Natural killer cell (primary cell): ENCODE measurements at places on chromosomes 5 and 9.

DNA sequence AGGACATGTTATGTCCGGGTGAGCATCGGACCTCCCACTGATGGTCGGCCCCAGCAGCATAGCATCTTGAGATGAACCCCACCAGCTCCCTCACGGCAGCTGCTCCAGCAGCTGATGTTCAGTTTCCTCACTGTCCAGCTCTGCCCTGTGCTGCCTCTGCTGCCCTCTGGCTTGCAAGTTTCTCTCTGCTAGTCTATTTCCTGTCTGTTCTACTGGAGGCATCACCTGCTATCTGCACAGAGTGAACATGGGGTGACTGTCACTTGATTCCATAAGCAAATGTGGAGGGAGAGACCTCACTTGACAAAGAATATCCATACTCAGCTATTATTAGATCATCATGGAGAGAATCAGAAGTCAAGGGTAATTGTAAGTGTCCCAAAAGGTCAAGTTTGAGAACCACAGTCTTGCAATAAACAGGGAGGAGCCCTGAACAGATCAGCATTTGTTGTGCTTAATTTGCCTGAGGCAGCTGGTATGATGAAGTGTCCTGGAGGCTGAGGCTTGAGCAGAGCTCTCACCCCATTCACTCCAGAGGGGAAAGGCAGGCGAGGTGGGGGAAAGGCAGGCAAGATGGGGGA lies 702.8 kb downstream of the SEMA5A start:
- no peak for DNase-seq

GRCh38 chr5:172984244-172984953 lies 828 bp downstream of the ATP6V0E1 start:
- DNase-seq = peak; percentile 88

DNA sequence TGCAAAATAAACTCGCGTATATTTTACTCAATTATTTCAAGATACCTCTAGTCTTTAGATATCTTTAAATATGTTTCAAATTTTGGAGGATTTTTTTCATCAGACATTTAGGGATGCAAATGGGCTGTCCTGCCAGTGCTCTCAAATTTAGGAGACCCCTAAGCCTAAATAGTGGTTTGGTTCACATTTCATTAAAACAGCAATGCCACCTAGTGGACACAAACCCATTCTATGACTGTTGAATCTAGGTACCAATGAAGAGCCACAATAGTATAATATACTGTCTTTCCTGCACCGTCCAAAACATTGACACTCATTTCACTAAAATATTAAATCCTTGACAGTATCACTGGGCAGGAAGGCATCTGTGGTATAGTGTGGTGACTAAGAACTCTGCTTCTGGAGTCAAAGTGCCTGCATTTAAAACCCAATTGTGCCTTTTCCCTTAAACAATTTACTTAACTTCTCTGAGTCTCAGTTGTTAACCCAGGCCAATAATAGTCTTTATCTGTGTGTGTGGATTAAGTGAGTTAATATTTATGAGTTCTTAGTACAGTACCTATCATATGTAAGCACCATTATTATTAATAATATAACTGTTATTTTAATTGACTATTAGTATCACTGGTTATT lies 148.0 kb downstream of the RORB start:
- DNase-seq = peak; percentile 12

- no peak for DNase-seq
Measured at GRCh38 chr5:122259995-122260394, 52.0 kb upstream of the SNCAIP start.

- DNase-seq = no peak
Measured at GRCh38 chr5:73997960-73998359, 372.0 kb downstream of the ARHGEF28 start.

DNA sequence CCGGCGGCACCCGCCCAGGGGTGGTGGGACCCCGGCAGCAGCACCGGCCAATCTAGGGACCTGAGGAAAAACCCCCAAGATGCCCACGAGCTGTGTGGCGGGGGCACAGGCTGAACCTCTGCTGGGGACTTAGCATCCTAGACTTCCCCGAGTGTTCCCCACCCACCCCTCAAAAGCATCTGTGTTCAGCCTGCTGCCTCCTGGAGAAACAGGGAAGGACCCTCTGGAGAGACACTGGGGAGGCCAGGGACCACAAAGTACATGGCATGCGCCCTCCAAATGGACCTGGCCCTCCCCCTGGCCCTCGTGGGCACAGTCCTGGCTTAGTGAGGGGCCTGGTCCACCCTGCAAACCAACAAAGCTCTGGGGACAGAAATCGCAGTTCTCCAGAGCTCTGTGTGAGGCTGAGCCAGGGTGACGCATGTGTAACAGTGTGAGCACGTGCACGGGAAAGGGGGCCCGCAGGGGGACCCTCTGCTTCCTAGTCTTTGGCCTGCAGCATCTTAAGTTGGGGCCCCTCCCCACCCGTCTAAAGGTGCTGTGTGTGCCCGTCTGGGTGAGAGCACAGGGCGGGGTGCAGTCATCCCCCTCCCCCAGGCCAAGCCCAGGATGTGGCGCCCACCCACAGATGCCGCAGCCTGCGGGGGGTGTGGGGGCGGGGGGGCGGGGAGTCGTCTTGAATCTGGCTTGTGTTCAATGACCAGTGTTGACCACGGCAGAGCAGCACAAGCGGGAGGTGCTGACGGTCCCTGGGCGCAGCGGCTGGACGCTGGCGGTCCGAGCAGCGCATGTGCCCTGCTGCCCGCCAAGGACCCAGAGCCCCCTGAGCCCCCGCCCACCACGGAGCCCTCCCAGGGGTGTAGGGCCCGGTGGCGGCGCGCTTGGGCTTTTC lies 672 bp upstream of the KCNT1 start:
- peak; percentile 33 for DNase-seq

- no peak for DNase-seq
Measured at GRCh38 chr5:69468631-69469030, 24.0 kb upstream of the OCLN start.

GRCh38 chr9:19830796-19831195 lies 42.0 kb upstream of the SLC24A2 start:
- no peak for DNase-seq

GRCh38 chr5:107610798-107611197 lies 59.9 kb downstream of the EFNA5 start:
- no peak for DNase-seq

GRCh38 chr9:74458832-74459231 lies 38.3 kb upstream of the RORB start:
- no peak for DNase-seq

GRCh38 chr5:88657136-88657535 lies 225.8 kb downstream of the MEF2C start:
- no peak for DNase-seq

DNA sequence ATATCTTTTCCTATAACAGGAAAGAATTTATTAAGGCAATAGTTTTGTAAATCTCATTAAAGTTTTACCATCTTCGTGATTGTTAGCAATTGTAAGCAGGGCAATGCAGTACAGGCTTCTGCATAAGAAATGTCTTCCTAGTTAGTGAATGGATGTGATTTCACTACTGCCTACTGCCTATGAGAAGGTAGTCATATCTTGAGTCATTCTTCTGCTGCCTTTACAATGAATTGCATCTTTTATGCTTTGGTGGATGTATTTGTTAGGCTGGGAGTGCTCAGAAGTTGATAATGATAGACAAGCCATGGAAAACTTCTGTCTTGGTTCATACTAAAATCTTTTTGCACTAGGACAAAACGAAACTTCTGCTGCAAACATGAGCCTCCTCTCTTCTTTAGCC lies 128.0 kb downstream of the ADAMTSL1 start:
- DNase-seq = no peak

- DNase-seq = no peak
Measured at GRCh38 chr5:98535901-98536300, 237.6 kb upstream of the RGMB start.

DNA sequence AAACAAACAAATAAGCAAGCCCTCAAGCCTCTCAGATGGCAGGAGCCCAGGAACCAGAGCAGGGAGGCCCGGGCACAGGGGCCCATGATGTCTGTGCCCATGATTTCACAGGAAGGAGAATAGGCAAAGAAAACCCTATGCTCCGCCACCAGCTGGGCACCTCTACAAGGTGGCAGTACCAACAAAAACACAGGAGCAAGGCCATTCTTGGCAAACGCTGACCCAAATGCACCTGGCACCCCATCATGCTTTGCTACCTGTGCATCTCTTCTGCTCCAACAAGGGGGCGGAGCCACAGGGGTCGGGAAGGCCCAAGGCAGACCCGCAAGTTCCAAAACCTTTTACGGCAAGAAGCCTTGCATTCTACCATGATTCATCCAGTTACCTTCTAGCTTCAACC lies 3.1 kb downstream of the BRD3 start:
- no peak for DNase-seq

GRCh38 chr5:96140084-96140483 lies 178.4 kb upstream of the ELL2 start:
- DNase-seq = no peak

DNA sequence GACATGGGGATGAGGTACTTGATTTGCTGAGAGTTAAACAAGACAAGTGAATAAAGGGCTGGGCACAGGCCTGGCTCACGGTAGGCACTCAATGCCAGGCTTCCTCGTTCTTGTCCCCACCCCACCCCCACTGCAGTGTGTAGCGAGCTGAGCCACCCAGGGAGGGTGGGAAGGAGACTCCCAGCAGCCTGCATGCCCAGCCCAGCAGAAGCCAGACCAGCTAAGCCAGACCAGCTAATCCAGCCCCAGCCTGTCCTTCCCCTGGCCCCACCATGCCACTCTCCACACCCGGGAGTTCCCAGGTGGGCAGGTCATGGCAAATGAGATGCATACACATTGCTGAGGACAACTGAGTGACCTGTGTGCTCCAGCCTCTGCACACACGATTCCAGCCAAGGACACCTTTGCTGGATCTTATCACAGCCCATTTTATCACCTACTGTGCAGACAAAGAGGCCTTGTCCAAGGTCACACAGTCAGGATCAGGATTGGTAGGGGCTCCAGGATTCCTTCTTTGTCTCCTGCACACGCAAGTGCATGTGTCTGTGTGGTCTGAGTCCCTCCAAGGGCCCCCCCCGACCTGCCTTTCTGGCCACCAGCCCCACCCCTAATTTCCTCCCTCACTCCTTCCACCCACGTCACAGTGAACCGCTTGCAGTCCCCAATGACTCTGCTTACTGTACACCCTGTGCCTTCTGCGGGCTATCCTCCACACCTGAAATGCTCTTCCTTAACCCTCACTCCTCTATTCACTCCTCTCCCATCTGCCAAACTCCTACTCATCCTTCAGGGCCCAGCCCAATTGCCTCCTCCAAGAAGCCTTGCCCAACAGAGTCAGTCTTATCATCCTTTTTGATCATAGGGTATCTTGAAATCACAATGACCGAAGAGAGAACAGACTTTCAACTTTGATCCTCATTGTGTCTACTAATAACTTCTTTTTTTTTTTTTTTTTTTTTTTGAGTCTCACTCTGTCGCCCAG lies 26.6 kb downstream of the DUSP1 start:
- no peak for DNase-seq

DNA sequence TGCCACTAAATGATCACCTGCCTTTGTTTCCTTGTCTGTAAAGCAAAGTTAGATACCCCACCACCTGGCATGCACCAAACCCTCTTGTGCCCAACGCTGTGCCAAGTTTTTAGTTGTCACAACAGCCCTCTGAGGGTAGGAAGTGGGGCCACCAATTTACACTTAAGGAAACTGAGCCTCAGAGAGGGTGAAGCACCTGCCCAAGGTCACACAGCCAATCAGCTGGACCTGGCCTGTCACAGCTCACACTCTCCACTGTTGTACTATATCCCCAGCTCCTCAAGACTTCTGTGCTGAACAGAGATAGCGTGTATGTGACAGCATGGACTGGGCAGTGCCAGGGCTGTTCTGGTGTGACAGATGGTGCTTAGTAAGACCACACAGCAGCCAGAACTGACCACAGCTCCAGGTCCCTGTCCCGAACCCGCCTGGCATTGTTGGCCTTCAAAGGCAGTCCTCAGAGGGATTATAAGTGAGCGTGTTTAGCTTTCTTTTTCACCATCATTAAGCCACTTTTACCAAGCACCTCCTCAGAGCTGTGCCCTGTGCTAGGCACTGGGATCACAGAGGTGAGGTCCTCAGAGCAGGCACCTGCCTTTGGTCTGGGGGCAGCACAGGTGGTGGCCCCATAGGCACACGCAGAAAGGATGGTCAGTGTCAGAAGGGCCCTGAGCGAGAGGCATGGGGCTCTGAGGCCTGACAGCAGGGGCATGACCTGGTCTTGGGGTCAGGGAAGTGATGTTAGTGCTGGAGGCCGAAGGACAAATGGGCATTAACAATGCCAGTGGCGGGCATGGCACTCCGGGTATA lies 71.1 kb downstream of the COL27A1 start:
- no peak for DNase-seq

DNA sequence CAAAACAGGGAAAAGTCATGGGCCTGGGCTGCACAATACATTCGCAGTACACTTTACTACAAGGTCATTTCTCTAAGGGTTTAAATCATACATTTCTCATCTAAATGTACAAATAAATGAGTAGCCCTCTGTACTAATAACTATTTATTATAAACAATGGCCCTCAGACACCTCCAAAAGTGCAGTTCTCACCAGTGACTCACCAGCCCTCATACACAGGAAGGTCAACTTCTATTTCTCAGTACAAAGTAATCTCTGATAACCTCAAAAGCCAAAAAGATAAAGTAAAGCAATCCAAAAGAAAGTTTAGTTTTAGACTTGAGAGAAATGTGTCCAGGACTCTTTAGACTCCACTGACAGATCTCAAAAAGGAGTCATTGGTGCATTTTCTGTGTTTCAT lies 1258.1 kb upstream of the CDH6 start:
- DNase-seq = no peak

- DNase-seq = no peak
Measured at GRCh38 chr5:149386166-149386565, 7.1 kb upstream of the IL17B start.

GRCh38 chr9:134770972-134771971 lies 109.3 kb upstream of the FCN2 start:
- no peak for DNase-seq

DNA sequence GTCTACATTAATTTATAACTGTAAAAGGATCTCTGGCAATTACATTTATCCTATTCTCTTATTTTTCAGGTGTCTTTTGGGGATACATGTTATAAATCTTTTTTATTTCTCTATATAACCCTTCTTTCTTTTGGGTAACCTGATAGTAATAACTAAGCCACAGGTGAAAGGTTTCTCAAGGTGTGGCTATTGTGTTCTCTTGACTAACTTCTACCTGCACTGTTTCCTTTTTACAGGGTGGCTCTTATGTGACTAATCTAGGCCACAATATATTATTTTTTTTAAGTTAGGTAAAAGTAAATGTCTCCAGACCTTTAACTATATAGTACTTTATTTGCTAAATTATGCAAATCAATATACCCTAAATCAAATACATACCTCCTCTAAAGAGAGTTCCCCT lies 193.2 kb downstream of the EFNA5 start:
- DNase-seq = no peak

- DNase-seq = no peak
Measured at GRCh38 chr5:150338546-150338945, 19.0 kb upstream of the TCOF1 start.

- DNase-seq = no peak
Measured at GRCh38 chr5:8157320-8157822, 288.4 kb downstream of the MTRR start.
